ENCODE measurements at places on chromosomes 2 and 18. TPM values are rescaled to one million over a fixed set of nuclear protein-coding genes. Genes with fewer than 3 reads are reported as not detected.

The CD207 gene
- not detected for total RNA-seq

The ALKAL2 gene
- total RNA-seq = not detected

The DES gene
- not detected for total RNA-seq

The ACYP2 gene
- total RNA-seq = 6.3 TPM

The SLC66A2 gene
- total RNA-seq = 40.0 TPM

The NTSR2 gene
- total RNA-seq = not detected

The PPP1R1C gene
- total RNA-seq = not detected

The MRO gene
- not detected for total RNA-seq

The PAX8 gene
- 1.3 TPM for total RNA-seq

The CBLN2 gene
- total RNA-seq = not detected

The PARD3B gene
- total RNA-seq = 0.09 TPM

The REG1B gene
- total RNA-seq = not detected

The ALMS1 gene
- total RNA-seq = 21.5 TPM

The OR6B2 gene
- total RNA-seq = not detected

The GALNT5 gene
- total RNA-seq = 0.10 TPM

The PUS10 gene
- 13.4 TPM for total RNA-seq

The HMSD gene
- total RNA-seq = 0.61 TPM

The NT5DC4 gene
- total RNA-seq = not detected

The BOK gene
- total RNA-seq = 0.35 TPM
